ENCODE measurements at places on chromosomes 11 and 22.

DNA sequence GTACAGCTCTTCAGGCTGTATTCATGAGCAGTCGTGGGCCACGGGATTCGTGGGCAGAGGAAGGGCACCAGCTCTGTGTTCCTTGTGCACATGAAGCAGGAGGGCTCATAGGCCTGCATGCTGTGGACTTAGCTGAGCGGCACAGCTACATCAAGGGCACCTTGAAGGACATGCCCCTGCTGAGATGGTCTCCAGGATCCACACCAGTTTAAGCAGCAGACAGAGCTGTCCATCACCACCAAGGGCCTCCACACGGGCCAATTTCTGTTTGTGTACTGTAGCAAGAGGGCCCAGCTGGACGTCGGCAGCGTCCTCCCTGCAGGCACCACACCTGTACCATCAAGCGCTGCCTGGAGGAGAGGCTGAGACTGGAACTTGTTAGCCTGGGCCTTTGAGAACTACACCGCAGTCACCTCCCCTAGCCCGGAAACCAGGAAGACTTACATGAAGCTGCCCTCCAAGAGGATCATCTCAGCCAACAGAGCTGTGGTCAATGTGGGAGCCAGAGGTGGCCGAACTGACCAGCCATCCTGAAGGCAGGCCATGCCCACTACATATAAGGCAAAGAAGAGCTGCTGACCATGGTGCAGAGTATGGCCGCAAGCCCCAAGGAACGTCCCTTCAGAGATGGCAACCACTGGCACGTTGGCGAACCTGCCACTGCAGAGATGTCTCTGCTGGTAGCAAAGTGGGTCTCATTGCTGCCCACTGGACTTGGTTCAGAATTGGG lies 32.7 kb upstream of the GNB1L start:
- no peak for DNase-seq

DNA sequence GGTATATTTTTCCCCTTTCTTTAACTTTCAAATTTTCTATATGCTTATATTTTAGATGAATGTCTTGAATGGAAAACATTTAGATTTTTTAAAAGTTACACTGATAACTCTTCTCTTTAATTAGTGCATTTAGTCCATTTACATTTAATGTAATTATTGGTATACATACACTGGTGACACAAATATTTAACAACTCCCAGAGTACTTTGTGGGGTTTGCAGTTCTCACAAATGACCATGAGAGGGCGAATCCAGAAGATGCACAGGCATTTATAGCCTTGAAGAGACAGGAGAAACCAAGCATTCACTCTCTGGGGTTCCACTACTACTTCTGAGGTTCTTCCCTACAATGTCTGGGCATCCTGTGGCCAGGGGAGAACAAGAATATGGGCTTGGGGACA lies 125.1 kb downstream of the TIMP3 start:
- no peak for DNase-seq

DNA sequence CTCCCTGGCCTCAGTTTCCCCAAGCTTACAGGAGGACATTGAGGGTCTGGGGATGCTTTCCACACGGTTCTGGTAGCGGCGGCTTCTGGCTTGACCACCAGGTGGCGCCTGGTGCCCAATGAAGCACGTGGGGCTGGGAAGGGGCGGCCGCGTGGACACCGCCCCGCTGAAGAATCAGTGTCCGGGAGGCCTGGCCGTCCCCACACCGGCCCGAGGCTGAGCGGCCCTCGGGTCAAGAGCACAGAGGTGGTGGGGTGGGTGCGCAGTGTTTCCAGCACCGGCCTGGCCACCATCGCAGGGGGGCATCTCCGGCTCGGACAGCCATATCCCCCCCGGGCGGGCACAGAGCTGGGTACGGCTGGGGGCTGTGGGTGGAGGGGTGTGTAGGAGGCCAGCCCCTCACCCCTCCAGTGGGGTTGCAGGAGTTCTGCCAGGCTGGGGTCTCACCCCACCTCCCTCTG lies 27.8 kb upstream of the PPARA start:
- DNase-seq: peak; percentile 61

GRCh38 chr11:390175-390574 lies 3.8 kb upstream of the PKP3 start:
- no peak for DNase-seq

GRCh38 chr11:29282088-29282487 lies 734.7 kb downstream of the KCNA4 start:
- DNase-seq: no peak

Measured in activated CD8-positive, alpha-beta memory T cell treated with anti-CD3 and anti-CD28 coated beads for 1 hour (primary cell).